ENCODE measurements at places on chromosomes 4 and X.
A peak's percentile ranks its signal among the peaks of the same experiment; 100 is the strongest.

- peak; percentile 83 for DNase-seq
Observed at GRCh38 chr4:88283661-88284438, 511 bp downstream of the PPM1K start.

DNA sequence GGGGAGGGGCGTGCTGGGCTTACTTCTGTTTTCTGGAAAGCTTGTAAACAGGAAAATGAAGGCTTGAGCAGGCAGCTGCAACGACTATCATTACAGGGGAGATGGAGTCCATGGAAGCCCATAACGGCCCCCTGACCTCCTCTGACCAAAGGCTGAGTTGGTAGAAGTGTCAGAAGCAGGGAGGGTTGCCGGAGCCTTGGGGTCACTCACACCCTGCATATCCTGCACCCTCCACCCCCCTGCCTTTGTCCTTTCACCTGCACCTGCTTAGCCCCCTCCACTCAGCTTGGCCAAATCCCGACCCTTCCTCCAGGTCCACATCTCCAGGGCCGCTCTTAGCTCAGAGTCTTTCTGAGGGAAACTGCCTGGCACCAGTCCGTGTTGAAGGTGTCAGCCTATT is 12.5 kb upstream of the MSX1 start:
- no peak for DNase-seq

DNA sequence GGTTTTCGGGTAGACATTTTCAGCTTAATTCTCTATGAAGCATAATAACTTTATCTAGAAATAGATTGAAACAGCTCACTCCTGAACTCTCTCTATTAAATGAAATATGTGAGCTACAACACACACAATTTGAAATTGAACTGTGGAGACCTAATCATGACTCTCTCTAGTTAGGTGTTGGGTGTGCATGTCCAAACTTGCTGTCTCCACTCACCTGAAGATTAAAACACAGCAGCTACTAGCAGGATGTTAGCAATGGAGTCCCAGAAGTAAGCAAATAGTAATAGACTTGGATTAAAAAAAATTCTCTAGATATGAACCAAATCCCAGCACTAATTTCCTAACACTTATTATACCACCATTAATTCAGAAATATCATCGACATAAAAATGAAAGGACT is 173.1 kb downstream of the FSTL5 start:
- no peak for DNase-seq

DNA sequence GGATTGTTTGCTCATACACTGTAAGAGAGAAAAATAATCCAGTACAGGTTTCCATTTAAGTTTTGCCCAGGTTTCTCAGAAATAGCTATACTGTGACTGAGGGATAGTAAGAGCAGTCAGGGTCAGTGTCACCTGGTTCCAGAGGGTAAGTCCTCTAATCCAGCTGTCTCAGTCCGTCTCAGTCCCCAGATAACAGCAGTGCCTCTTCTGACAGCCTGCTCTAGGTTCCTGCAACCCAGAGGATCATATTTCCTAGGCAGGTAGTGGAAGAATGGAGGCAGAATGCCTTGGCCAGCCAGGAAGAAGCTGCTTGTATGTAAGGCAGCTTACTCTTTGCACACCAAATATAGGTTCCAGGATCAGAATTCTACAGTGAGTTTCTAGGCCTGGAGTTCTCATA is 22.6 kb upstream of the GNRHR start:
- no peak for DNase-seq

GRCh38 chrX:142134533-142134932 is 70.6 kb downstream of the MAGEC2 start:
- DNase-seq: no peak

GRCh38 chrX:66001596-66001995 is 38.3 kb downstream of the VSIG4 start:
- no peak for DNase-seq

All from activated CD8-positive, alpha-beta memory T cell treated with anti-CD3 and anti-CD28 coated beads, Interleukin-2, amount 50 U/mL, for 48 hours (primary cell).